Thoracic aorta (tissue), 2 donors: ENCODE measurements at places on chromosomes 7 and 10.

- DNase-seq: no peak
These were observed 564.2 kb downstream of the HTR7 start for GRCh38 chr10:90293616-90294015.

DNA sequence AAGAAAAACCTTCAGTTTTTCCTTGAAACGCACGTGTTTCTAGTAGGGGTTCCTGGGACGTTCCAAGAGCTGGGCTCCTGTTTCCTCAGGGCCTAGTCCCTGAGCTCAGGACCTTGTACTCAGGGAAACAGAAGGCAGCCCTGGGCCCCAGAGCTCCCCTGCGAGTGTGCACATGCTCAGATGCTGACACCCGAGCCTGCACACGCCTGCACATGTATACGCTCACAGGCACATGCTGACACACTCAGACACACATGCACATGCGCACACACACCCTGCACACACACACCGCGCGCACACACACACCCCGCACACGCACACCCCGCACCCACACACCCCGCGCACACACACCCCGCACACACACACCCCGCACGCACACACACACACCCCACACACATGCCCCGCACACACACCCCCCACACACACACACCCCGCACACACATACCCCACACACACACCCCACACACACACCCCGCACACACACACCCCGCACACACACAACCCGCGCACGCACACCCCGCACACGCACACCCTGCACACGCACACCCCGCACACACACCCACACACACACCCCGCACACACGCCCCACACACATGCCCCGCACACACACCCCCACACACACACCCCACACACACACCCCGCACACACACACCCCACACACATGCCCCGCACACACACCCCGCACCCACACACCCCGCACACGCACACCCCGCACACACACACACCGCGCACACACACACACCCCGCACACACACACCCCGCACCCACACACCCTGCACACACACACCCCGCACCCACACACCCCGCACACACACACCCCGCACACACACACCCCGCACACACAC, 52.2 kb downstream of the CALML3 start:
- no peak for DNase-seq

- no peak for DNase-seq
These were observed 16.3 kb downstream of the ACSL5 start for GRCh38 chr10:112390125-112390703.

DNA sequence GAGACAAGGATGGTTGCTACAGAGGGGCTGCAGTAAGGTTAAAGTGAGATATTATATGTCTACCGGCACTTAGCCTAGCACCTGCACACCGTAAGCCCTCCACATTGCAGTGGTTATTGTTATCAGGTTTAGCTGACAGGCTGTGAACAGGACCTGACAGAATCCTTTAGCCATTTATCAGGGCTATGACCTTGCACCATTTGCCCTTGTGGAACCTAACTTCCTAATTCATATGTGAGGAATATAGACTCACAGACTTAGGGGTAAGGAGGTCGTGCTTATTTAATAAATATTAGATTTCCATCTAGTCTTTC, 10.1 kb downstream of the NCOA4 start:
- no peak for DNase-seq

DNA sequence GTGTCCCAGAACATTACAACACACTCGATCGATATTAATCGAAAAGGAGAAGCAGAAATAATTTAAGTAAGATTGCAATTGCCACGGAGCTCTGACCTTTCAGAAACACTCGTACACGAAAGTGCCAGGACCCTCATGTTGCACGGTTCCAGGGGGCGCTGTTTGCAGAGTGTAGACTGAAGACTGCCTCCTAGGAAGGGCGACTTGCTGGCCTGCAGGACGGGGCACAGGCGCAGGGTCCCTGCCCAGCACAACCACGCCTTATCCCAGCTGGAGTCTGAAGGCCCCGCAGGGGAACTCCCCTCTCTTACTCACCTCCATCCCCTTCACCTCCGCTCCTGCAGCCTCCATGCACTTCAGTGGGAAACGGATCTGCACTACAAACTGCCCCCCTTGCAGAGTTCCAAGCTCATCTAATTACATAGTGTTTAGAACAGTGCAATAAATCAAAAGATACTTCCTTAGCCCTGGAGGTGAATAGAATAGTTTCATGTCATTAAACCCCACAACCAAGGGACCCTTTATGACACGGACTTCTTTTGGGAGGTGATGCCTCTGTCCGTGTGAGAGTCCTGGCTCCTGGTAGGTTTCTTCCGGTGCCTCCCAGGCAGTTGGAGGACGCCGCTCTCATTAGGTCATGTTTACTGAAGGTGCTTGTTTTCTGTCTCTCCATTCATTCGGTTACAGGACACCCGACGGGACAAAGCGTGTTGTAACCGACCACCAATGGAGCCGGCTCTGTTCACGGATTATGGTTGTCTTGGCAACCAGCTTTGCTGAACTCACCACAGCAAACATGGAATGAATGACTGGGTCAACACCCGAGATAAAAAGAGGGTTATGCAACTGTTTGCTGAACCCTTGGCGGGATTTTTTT, 262.2 kb downstream of the BAMBI start:
- peak; percentile 52 for DNase-seq

GRCh38 chr10:101046332-101047238, 15.2 kb upstream of the KAZALD1 start:
- no peak for DNase-seq

- DNase-seq: no peak
These were observed 7.5 kb downstream of the LAMB1 start for GRCh38 chr7:107995184-107996071.

GRCh38 chr10:15121707-15122106, 24.6 kb downstream of the RPP38 start:
- DNase-seq: no peak

DNA sequence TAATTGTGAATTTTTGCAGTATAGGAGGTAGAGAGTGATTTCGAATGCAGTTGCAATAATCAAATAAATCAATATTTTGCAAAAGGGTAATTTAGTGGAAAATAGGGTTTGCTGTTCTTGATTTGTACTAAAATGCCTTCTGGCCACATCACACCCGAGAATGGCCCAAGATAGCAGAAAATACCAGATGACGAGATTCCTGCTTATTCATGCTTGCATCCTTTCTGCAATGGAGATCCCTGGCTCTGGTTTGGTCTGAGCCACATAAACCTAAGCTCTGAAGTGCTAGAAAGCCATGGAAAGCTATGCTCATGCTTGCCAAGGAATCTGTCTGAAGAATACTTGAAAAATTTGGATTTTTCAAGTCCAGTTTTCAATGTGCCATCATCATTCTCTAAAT, 634.2 kb upstream of the COBL start:
- DNase-seq: no peak

GRCh38 chr10:52172581-52172980, 141.5 kb upstream of the DKK1 start:
- DNase-seq: no peak

GRCh38 chr7:158320328-158320727, 267.3 kb downstream of the PTPRN2 start:
- no peak for DNase-seq

- DNase-seq: no peak
These were observed 97.1 kb downstream of the RGS10 start for GRCh38 chr10:119445311-119445934.

GRCh38 chr10:78441694-78442093, 408.0 kb downstream of the RPS24 start:
- DNase-seq: no peak

DNA sequence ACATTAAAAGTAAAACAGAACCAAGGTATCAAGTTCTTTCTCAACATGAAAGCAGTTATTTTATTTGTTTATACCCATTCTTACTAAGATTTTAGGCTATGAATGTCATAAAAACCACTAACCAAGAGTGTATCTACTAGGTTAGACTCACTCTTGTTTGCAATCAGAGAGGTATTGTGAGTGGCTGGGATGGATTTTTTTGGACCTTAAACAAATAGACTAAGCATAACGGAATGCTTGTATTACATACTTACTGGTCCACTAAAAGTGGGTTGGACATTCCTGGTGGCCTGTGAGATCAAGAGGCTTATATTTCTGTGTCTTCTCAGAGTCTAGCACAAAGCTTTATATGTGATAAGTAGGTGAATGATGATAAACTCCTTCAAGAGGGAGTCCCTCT, 32.6 kb upstream of the CBLL1 start:
- DNase-seq: no peak

GRCh38 chr10:125079091-125079600, 81.2 kb downstream of the CTBP2 start:
- no peak for DNase-seq

DNA sequence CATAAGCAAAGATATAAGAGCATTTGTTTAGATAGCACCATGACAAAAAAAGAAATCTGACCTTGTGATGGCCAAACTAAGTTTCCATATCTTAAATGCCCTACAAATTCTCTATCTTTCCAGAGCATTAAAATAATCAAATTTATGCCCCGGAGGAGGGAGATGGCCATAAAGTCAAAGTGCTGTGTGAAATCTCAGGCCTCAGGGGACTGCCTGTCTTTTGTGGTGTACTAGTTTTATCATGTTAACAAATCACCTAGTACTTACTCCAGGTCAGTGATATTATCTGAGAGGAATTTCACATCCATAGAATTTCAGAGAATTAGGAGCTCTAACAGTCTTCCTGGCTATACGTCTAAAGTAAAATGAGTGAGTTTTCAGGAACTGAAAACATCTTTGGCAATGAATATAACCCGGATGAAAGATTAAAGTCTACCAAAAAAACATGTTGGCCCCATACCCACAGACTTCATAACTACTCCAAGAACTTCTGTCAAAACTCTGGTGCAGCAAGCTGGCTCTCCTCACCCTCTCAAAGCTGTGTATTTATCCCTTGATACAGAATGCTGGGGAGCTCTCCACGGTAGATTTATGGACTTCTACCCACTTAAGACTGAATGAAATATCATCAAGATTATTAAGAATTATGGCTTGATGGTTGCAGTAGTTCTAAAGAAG, 682.8 kb downstream of the SORCS1 start:
- no peak for DNase-seq

DNA sequence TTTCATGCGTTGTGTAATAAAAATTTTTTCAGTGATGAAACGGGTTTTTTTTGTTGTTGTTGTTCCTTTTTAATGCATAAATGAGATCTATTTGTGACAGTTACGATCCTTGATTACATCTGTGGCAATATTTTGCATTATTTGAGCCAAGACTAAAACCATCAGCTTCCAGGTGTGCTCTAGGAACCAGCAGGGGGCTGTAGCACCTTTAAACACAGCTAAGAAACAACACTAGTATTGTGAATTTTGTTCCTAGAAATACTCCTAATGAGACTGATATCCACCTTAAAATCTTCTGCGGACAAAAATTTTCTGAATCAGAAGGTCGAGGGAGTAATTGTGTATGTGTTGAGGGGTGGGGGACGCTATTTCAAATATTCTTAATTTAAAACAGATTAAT, 52.6 kb downstream of the FGFBP3 start:
- no peak for DNase-seq

- no peak for DNase-seq
These were observed 29.6 kb downstream of the LRRC27 start for GRCh38 chr10:132361581-132362101.

DNA sequence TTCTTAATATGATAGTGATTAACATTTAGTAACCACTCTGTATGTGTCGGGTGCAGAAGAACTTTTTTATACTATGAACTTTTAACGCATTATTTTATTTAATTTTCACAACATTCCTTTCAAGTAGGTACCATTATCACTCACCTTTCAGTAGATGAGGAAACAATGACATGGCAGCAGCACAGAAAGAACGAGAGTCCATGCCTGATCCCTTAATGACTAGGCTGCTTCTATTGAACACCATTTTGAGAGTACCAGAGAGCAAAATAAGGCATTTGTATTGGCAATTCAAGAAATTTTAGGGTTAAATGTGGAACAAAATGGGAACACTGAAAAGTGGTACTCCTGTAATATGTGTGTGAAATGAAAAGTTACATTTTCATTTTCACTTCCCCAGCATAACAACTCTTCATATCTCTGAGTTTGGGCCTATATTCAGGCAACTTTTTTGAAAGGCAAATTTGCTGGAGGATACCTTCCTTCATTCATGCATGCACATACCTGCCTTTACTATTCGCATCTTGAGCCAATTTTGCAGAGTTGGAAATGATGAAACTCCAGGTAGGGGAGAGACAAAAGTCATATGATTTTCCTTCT, 12.8 kb downstream of the LRRN3 start:
- no peak for DNase-seq

GRCh38 chr10:118669020-118669791, 73.8 kb upstream of the PRLHR start:
- no peak for DNase-seq

GRCh38 chr10:14153570-14154055, 177.1 kb downstream of the FRMD4A start:
- DNase-seq: no peak

GRCh38 chr10:51689536-51689935, 9.9 kb downstream of the CSTF2T start:
- no peak for DNase-seq

GRCh38 chr10:76939933-76940468, 697.6 kb downstream of the KCNMA1 start:
- no peak for DNase-seq

DNA sequence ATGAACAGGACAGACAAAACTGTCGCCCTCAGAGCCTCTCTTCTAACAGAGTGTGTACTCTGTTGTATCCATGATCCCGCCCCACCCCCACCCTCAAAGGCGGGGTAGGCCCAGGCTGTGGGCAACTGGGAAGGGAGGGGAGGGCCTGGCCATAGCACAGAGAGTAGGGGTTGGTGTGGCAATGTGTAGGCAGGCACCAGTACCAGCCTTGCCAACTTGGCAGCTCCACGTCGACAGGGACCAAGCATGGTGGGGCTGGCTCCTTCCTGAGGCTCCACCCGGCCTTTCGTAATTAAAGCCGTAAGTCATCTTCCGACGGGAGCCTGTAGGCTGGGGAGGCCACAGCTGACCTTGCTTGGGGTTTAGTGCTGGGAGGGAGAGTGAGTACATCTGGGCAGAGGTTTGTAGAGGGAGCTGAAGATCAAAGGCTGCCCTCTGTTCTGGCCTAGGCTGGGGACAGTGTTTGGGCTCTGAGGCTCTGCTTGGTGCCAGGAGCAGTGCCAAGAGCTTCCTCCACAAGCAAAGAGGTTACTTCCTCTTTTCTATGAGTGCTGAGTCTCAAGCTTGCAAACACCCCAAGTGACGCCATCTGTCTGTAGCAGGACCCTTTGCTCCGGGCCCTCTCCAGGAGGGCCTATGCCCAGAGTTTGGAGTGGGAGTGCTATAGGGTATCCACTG, 121.6 kb downstream of the C10orf105 start:
- no peak for DNase-seq

- no peak for DNase-seq
These were observed 23.4 kb downstream of the COX15 start for GRCh38 chr10:99708428-99709012.

GRCh38 chr10:102122450-102122849, 2.3 kb upstream of the LDB1 start:
- no peak for DNase-seq
